ENCODE measurements at places on chromosomes 1 and 21. TPM values are rescaled to one million over a fixed set of nuclear protein-coding genes. Genes with fewer than 3 reads are reported as not detected.
A peak's percentile ranks its signal among the peaks of the same experiment; 100 is the strongest.

DNA sequence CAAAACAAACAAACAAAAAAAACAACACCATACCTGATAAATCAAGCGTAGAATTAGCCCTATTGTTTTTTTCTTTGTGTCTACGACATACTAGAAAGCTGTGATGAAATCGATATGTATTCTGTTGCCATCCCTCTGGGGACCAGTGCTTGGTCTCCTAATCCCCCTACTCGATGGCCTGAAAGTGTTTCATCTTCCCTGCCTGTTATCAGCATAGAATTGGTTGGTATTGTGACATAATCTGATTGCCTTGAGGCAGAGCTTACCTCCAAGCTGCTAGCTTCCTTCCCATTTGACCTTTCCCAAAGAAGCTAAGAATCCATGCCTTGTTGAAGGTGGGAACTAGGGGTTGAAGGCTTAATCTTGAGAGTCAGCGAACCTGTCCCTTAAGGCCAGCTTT, 40.7 kb upstream of the PIGV start:
- H3K27ac ChIP-seq, result no peak overlapping the region
- H3K4me3 ChIP-seq, result no peak overlapping the region
- no peaks in the 10 kb centered on the region for H3K27me3 ChIP-seq
- H3K36me3 ChIP-seq, result peaks cover 4% of the 10 kb centered on the region

- H3K27ac ChIP-seq, result no peak overlapping the region
- DNase-seq, result peak; percentile 53
- no peaks in the 10 kb centered on the region for H3K36me3 ChIP-seq
- no peak overlapping the region for H3K4me3 ChIP-seq
These were observed 923 bp upstream of the IFNGR2 start for GRCh38 chr21:33402001-33402979.

BSND gene
- not detected for total RNA-seq

TARBP1 gene
- 21.0 TPM for total RNA-seq

DNA sequence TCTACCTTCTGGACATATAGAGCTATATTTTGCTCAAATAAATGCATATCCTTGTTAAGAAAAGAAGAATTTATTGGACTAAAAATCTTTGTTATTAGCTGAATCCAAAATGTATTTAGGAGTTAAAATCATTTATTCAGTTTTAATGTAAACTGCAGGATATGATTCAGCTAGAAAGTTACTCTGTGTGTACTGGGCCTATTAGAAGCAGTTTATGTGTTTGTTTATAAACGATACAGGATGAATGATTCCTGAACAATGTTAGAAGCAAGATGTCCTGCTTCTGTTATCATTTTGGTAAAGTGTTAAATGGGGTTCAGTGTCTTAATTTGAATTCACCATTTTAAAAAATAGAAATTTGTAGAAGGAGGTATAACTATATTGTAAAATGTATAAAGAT, 549.2 kb upstream of the ZRANB2 start:
- H3K27ac ChIP-seq, result no peak overlapping the region
- no peaks in the 10 kb centered on the region for H3K36me3 ChIP-seq
- H3K27me3 ChIP-seq, result no peaks in the 10 kb centered on the region
- no peak overlapping the region for H3K4me3 ChIP-seq
- H3K4me1 ChIP-seq, result no peaks in the 10 kb centered on the region

Data from endothelial cell of umbilical vein (primary cell).